Dermis microvascular lymphatic vessel endothelial cell (primary cell): ENCODE measurements at places on chromosomes 12 and 14.

DNA sequence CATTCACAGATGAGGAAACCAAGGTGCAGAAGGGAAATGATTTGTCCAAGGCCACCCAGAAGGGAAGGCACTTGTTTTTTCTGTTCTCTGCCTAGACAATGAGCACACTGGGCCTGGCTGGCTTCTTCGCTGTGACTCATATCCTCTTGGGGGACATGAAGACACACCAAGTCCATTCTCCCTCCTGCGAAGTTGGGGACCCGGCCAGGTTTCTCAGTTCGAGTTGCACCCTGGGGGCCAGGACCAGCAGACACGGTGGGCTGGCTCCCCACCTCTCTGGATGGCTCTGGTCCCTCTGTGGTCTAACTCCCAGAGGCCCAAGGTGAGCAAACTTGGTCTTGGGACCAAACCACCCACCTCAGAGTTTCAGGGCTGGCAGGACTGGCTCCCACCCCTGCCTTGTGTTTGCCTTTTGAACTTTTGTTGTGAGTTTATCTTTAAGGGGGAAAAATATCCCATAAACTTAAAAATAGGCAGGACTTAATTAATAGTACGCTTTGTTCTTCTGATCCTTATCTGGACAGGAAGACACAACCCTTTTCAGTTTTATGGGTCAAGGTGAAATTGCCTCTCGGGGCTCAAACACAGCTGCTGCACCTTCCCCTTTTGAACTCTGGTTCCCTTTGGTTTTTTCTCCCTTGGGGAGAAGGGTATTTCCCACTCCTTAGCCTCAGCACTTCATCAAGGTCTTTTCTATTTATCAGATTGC lies 9.0 kb upstream of the MLEC start:
- no peak for DNase-seq

GRCh38 chr14:102071283-102071998 lies 15.4 kb downstream of the HSP90AA1 start:
- no peak for DNase-seq

DNA sequence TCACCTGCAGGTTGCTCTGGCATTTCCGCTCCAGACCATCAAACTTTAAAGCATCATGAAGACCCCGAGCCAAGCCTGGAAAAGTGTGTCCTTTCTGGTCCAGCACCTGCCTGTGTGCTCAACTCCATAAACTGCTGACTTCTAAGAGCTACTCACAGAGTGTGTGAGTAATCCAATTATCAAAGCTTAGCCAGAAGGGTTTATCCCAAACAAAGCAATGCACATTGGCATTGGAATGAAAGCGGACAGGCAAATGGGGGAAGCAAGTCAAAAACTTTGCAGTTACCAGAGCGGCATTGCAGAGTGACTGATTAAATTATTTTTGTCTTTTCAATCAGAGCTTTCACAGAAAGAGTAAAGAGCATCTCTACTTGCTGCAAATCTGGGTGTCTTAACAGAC lies 1262.4 kb upstream of the SEL1L start:
- no peak for DNase-seq

- peak; percentile 33 for DNase-seq
These were observed 58.3 kb upstream of the LTA4H start for GRCh38 chr12:96093543-96094196.

DNA sequence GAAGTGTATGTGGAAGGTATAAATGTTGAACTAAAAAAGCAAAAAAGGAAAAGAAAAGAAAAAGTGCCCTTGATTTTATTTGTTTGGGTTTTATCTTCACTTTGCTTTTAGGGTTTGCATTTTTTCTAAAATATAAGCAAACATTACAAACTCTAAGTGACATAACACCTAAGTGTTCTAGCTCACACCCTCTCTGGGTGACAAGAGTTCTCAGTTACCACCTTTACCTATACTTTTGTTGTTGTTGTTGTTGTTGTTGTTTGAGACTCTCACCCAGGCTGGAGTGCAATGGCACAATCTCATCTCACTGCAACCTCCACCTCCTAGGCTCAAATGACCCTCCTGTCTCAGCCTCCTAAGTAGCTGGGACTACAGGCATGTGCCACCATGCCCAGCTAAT lies 13.0 kb downstream of the KLRG1 start:
- DNase-seq = no peak

DNA sequence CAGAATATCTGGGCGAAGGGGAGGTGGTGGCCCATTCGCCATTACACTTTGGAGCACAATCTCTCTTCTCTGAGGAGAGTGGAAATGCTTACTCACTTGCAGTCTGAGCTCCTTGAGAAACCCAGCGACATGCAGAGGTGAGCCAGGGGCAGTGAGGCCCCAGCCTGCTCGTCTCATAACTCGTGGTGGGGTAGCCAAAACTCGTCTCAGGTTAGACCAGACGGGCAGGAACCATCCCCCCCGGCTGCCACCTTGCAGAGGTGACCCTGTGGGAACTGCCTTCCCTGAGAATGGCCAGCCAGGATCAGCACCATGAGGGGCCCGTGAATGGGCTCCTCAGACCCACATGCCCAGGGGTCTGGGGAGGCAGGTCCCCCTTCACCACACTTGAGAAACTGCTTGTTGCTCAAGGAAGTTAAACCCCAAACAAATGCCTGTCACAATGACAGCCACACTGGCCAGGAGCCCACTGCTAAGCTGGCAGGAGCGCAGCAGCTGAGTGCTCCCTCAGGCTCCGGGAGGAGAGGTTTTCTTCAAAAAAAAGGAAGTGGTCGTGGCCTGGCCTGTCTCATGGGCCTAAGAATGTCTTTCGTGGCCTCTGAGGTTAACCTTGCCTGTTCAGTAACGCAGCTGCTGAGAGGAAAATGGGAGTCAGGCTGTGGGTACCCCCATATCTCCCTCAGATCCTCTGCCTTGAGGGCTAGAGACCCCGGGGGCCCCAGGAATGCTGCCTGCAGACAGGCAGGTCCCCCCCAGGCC lies 9.2 kb upstream of the ALDH2 start:
- no peak for DNase-seq

DNA sequence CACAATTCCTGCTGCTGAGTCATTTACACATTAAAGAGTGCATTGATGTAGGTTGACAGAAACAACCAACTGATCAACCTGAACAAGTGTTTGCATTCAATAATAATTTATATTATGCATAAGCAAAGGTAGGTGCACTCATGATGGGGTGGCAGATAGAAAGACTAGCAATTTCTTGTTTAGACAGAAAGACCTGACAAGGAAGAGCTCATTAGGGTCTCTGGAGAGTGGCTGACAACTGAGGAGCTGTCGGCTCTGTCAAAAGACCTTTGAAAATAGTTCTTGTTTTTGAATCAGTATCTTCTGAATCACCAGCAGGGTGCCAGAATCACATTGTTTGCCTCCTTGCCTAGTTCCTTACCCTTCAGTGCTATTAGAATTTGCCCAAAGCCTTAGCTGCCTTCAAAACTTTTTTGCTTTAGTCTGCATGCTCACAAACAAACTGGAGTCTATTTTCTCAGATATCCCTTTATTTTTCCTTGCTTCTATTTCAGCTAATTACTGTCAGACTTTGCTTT lies 234.7 kb downstream of the BTG1 start:
- no peak for DNase-seq

DNA sequence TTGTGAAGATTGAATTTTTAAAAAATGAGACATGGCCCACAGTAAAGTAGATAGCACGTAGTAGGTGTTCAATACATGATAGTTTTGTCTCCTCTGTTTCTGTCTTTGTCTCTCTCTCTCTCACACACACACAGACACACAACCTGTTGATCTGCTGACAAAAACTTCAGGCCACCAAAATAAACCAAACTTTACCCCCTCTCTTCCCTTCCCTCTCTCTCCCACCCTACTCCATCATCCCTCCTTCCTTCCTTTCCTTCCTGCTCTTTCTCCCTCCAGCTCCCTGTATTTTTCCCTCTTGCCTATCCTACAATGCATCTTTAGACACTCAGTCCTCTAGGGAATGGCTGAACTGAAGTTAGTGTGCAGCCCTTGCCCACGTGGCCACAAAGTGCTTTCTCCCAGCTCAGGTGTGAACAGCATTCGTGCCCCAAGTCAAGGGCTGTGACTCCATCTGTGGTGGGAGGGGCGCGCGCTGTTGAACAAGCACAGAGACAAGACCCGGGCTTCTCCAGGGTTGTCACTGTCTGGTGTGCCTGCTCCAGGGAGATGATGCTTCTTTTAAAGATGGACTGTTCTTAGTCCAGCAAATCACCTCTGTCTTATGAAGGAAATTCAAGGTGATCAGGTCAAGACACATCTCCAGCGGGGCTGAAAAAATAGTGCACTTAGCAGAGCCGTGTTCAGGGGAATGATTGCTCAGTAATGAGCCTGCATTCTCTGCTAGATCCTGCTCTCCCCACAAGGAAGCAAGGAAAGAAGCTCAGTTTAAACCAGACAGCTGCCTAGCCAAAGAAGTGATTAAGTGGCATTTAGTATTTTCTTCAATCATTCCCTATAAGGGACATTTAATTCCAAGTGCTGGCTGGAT lies 75.3 kb downstream of the WSCD2 start:
- no peak for DNase-seq

DNA sequence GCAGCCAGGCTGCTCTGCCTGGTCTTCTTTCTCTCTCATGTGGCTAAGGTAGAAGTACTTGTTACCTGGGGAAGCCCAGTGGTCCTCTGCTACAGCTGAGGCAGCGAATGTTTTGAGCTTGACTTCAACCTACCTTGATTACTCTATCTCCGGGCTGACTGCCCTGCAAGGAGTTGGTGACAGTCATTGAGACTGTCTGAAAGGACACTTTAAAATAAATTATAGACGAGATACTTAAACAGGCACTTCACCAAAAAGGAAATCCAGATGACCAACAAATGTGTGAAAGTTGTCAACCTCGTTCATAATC lies 474 bp upstream of the CIT start:
- no peak for DNase-seq

DNA sequence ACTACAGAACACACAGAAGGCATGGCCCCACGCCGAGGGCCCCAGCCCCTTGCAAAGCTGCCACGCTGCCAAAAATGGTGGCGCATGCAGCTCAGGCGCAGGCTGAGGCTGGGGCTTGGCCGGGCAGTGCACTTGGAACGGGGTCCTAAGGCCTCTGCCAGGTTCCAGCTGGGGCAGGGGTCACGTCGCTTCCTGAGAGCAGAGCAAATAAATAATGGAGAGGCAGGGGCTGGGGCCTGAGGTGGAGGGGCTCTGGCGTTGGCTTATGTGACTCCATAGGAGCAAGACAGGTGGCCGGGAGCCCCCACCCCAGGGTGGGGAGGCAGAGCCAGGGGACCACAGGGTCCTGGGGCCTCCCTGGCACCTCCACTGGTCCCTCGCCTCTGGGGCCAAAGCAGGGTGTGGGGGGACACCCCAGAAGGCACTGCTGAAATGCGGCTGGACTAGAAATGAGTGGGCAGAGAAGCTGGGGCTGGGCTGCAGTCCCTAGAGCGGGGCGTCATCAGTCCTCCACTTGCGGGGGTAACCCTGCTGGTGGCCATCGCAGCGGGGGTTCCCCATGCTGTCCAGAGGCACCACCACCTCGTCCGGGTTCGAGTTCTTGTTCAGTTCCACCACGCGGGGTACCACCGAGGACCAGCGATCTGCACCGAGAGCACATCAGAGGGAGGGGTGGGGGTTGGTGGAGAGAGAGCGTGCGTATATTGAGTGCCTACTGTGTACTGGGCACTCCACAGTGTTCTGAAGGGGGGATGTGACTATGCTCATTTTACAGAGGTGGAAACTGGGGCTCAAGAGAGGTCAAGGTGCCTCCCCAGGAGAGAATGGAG lies 49.8 kb downstream of the TRPV4 start:
- DNase-seq = no peak

DNA sequence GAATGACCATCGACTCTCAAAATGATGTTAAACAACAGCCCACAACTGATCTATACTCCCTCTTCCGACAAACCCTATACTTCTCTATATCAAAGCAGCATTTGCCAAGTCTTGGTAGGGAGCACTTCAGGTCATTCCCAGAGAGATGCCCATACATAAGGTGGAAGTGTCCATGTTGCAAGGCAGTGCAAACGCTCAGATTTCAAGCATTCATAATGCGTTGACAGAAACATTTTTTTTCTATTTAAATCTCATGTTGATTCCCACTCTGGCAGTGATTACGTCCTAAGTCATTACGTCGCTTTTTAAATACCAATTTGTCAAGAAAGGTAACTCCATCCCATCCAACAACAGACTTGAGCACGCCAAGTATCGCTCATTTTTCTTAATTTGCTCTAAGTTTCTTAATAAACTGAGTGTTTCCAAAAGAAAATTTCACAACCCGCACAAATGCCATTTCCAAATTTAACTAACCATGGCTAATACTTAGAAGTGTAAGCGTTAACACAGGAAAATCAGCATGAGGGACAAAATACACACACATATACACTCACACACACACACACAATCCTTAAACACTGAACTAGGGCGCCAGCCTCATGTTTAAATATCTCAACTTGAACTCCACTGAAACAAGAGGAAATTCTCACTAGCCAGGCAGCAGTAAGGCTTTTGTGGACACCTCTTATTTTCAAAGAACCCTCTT lies 1.1 kb downstream of the GXYLT1 start:
- DNase-seq = peak; percentile 35
